ENCODE measurements at places on chromosomes 12 and 14.

- no peak for DNase-seq
Observed at GRCh38 chr12:19428246-19428645, 11.0 kb upstream of the AEBP2 start.

GRCh38 chr14:92021523-92021922 lies 18.3 kb downstream of the TRIP11 start:
- no peak for DNase-seq

- DNase-seq, result no peak
Observed at GRCh38 chr12:10811883-10812536, 2.0 kb upstream of the TAS2R9 start.

- DNase-seq, result no peak
Observed at GRCh38 chr14:96554315-96554910, 52.2 kb downstream of the PAPOLA start.

DNA sequence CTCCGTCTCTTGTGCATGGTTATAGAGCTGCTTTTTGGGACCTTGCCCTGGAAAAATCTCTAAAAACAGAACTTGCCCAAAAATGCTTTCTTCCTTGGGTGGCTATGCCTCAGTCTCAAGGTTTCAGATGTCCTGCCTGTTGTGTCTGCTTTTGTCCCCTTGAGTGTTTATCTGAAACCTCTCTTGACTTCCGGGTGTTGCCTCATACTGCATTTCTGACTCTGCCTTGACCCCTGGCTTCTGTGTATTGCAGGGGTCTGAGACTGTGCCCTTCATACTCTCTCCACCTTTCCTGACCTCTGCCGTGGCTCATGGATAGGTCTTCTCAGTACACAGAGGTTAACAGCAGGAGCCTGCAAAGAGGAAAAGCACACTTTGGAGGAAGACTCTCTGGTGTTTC lies 124.8 kb upstream of the NTF3 start:
- no peak for DNase-seq

- no peak for DNase-seq
Observed at GRCh38 chr14:92724516-92725340, 23.7 kb downstream of the LGMN start.

GRCh38 chr12:97886511-97887176 lies 424.0 kb downstream of the RMST start:
- no peak for DNase-seq

GRCh38 chr12:37543966-37544668 lies 772.5 kb upstream of the ALG10B start:
- DNase-seq, result no peak

GRCh38 chr12:17322090-17322489 lies 716.1 kb upstream of the LMO3 start:
- DNase-seq, result no peak

GRCh38 chr14:74207943-74208342 lies 31.3 kb upstream of the VSX2 start:
- no peak for DNase-seq

DNA sequence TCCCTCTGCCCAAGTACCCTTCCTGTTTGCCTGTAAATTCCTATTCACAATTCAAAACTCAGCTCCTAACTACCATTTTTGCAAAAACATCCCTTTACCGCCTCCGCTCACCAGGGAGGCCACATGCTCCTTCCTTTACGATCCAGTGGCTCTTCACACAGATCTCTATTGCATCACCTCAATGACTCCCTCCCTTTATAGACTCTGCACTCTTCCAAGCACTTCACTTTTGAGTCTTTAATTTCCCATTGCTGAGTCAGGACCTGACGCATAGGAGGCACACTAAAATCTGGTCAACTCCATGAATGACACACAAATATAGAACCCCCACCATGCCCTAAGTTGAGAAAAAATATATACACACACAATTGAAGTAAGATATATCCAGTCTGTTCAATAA lies 45.9 kb downstream of the PPP1R13B start:
- DNase-seq, result no peak

DNA sequence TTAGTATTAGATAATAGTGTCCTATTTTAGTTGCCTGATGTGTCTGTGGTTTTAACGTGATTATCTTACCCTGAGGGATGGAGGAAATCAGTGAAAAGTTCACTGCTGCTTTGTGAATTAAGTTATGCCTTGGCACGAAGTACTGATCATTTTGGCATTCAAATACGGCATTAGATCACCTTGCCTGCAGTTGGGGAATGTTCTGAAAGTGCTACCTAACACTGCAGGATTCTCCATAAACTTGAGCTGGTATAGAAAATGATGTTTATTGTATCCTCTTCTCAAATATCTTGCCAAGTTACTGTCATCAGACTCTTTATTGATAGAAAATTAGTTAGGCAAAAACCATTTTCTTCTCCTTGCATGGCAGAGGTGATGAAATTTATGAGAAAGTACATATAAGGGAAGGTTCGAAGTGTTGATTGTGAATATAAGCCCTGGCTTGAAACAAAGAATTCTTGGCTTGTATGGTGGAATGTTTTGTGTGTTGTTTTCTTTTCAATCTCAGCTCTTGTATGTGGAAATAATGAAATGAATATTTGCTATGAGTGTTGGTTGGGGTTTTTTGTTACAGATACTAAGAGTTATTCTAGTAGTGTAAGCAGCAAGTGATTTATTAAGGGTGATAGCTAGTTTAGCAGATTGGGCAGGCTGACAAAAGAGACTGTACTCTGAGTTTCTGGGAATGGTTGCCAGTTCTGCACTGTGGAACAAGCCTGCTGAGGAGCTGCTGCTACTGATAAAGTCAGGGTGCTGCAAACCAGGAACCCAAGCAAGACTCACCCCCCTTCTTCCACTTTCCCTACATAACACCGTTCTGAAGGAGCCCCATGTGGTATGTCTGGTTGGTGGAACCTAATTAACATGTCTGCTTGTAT lies 448.3 kb downstream of the PCNX1 start:
- DNase-seq, result no peak

DNA sequence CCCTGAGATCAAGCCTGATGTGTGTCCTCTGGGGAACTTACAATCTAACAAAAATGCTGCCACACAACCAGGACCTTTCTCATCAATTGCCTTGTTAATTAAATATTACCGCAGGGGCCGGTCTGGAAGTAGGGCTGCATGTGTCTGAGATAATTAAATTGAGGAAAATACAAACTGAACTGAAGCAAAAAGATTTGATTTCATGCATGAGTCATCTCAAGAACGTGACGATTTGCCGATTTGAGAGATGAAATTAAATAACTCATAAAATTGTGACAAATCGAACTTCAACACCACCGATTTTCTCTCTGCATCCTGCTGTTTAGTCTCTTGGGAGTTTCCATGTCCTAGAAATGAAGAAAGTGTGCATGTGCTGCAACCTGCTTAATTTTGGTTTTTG lies 94.6 kb upstream of the DAAM1 start:
- no peak for DNase-seq

GRCh38 chr12:26535826-26536225 lies 297.2 kb downstream of the ITPR2 start:
- DNase-seq, result no peak

- DNase-seq, result no peak
Observed at GRCh38 chr14:37253905-37254304, 56.2 kb downstream of the MIPOL1 start.

DNA sequence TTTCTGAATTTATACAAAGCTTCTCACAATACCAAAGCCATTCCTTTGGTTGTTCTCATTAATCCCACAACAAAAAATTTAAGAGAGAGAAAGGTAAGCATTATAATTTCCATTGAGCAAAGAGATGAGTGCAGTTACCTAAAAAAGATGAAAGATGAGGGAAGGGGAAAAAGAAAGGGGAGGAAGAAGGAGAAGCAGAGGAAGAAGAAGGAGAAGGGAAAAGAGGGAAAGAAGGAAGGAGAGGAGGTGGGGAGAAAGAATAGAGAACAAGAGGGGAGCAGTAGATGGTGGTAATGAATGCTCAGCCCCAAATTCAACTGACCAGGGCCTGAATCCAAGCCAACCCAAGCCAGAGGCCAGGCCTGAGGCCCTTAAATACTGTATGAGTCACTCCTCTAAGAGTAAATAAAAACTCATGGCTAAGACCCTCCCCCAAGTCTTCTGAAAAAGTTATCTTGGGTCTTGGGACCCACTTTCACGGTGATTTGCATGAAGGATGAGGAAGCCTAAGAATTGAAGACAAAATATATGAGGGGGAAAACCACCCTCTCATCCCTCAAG lies 144.6 kb downstream of the ITPR2 start:
- DNase-seq, result no peak

- no peak for DNase-seq
Observed at GRCh38 chr12:25497021-25497420, 56.1 kb downstream of the LMNTD1 start.

DNA sequence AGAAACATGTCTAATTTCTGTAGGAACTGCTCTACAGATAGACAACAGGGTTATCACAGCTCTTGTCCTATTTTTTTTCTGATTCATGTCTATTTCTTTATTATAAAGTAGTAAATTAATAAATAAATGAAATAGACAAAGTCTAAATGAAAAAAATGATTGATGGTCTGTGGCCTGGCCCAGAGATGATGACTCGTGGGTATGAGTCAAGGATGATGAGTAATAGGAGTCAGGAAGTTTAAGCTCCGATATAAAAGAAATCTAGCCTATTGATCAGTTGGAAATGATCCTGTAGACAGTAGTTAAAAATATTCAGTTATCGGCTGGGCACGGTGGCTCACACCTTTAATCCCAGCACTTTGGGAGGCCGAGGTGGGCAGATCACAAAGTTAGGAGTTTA lies 90.6 kb upstream of the RTL1 start:
- no peak for DNase-seq

DNA sequence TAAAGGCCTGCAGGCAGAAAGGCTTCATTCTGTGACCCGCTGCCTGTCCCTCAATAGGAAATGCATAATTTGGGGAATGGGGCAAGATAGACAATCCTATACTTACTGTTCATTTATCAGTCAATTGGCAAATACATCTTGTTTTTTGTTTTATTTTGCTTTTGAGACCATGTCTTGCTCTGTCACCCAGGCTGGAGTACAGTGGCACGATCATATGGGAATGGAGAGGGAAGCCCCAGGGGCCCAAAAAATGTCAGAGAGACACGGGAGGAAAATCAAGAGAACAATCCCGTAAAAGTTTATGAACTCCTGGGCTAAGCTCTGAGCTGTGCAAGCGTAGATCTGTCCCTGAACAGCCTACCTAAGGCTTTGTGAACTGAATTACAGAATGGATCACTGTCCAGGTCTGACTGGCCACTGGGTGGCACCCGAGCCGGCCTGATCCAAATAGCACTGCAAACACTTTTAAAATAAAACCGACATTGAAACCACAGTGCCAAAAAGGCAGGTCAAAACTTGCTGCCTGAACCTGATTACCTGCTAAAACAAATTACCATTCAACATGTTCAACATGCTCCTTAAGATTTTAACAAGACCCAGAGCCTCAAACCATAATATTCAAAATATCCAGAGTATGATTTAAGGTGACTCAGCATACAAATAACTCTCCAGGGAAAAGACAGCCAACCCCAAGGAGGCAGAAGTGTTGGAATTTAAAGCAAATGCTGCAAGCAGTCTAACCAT lies 11.8 kb downstream of the COPS7A start:
- DNase-seq, result peak; percentile 82

DNA sequence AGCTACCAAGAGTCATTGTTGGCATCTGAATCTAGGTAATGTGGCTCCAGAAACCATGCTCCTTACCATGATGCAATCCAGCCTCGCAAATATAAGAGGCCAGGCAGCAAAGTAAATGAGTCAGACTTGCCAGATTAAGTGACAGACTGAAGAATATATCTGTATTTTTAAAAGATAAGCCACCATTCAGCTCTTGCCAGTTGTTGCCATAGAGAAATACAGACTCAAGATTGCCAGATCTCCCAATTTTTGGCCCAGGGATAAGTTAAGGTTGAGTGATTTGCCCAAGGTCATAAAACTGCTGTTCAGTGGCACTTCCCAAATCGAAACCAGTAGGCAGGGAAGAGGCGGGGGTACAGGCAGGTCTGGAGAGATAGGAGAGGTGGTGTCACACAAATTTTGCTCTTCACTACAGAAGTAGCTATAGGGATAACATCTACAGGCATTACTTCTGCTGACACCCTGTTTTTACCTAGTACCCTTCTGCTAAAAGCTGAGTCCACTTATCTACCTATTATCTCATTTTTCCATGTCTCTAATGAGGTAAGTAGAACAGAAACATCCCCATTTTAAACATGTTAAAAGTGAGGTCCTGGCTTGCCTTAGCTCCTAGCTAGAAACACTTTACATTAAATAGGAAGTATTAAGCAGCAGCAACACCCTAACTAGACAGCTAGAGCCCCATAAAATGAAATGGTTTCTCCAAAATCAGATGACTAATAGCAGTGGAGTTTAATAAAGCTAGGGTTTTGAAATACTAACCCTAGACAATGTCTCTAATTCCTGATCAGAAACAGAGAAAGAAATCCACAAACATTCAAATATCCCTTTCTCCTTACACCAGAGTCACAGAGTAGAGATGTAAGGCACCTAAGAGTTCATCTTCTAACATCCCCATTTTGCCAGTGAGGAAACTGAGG lies 19.5 kb downstream of the DCAF5 start:
- no peak for DNase-seq

- DNase-seq, result no peak
Observed at GRCh38 chr12:108914121-108914531, 34.2 kb downstream of the DAO start.

GRCh38 chr12:103909811-103910210 lies 20.4 kb upstream of the HSP90B1 start:
- no peak for DNase-seq

DNA sequence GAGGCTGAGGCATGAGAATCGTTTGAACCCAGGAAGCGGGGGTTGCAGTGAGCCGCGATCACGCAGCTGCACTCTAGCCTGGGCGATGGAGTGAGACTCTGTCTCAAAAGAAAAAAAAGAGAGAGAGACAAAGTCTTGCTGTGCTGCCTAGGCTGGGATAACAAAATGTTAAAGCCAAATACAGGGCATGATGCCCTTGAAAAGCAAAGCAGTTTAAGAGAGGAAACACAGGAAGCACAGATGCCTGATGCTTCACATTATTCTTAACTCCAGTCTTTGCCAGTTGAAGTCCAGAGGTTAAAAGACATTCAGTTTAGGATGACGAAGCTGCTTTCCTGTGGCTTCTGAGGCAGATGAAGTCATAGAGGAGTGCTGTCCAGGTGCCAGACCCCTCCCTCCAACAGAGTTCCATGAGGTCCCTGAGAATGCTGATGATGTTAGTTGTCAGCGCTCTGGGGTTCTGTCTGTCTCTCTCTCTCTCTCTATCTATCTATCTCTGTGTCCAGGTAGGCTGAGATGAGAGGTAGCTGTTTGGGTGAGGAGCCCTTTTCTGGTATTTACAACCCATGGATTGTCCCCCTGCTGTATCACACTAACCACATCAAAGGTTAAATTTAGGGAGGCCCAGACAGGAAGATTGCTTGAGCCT lies 4.9 kb upstream of the MRPL52 start:
- DNase-seq, result peak; percentile 72

GRCh38 chr12:52004042-52004648 lies 2.6 kb upstream of the TAMALIN start:
- no peak for DNase-seq

- DNase-seq, result no peak
Observed at GRCh38 chr14:92549105-92549858, 35.7 kb downstream of the RIN3 start.

GRCh38 chr14:99650189-99650588 lies 5.3 kb downstream of the HHIPL1 start:
- no peak for DNase-seq
